Cardiac septum (tissue), 1 donor: ENCODE measurements at places on chromosomes 4 and X. TPM values are rescaled to one million over a fixed set of nuclear protein-coding genes. Genes with fewer than 3 reads are reported as not detected.

Gene CDS1
- total RNA-seq = not detected

Gene GRPR
- 0.32 TPM for total RNA-seq

Gene SPACA5B
- not detected for total RNA-seq

Gene OCIAD2
- 8.9 TPM for total RNA-seq

Gene INTU
- 4.8 TPM for total RNA-seq

Gene PAGE2
- total RNA-seq = not detected

Gene CLDN34
- total RNA-seq = not detected

Gene AP1S2
- total RNA-seq = 198 TPM

Gene LDOC1
- total RNA-seq = 4.5 TPM

Gene GLUD2
- total RNA-seq = 1.6 TPM

Gene SULT1E1
- not detected for total RNA-seq

Gene ZMAT1
- 7.5 TPM for total RNA-seq

Gene AMOT
- total RNA-seq = 6.4 TPM

Gene ENOX2
- 23.2 TPM for total RNA-seq

Gene PNPLA4
- 43.8 TPM for total RNA-seq

Gene GNRHR
- not detected for total RNA-seq

Gene DSPP
- total RNA-seq = not detected

Gene CCDC158
- 0.81 TPM for total RNA-seq

Gene MGAT4D
- total RNA-seq = not detected
